ENCODE measurements at places on chromosomes 6 and 20.
A peak's percentile ranks its signal among the peaks of the same experiment; 100 is the strongest.

DNA sequence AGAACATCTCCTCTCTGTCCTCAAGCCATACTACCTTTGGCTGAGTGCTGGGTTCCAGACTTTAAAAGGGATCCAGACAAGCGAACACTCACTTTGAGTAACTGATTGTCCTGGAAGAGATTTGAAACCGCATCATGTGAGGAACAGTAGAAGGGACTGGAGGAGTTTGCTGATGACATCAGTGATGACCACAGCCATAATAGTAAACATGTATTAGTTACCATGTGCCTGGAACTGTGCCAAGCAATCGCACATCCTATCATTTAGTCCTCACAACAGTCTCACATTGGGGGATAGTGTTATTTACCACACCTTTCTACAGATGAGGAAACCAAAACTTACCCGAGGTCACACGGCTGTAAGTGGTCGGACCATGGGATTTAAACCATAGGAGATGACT is 39.8 kb downstream of the ARMC2 start:
- H3K27me3 ChIP-seq, result no peaks in the 10 kb centered on the region

DNA sequence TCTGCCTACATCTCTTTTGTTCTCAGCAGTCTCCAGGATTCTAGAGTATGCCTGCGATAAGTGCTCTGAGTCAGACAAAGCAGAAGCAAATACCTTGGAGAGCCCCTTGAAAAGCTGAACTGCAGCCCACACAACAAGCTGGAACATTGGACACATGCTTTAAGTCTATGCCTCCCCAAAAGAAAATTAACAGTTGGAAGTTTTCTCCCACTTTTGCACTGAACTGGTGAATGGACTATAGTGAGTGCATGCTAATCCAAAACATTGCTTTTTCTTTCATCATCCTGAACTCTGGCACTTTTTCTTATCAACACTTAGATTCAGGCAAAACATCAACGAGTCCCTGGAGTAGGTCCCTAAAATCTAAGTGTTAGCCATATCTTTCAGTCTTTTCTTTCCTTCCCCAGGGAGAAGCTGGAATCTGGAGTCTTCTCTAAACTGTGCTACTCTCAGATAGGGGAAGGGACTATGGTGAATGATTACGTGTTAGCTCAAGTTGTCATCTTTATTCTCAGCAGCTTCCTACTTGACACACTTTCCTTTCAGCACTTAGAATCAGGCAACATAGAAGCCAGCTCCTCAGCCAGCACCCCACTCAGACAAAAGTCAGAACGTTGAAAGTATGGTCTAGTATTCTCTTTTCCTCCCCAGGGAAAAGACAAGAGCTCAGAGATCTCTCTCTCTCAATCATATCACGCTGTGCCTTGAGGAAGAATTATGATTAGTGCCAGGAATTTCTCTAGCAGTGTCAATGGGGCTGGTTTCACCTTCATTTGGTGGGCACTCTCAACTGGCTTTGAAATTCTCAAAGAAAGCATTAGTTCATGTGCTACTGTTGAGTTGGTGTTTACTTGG is 811.0 kb upstream of the GJE1 start:
- no peak overlapping the region for H3K4me3 ChIP-seq
- DNase-seq, result no peak
- no peaks in the 10 kb centered on the region for H3K27me3 ChIP-seq

- H3K4me1 ChIP-seq, result no peaks in the 10 kb centered on the region
- no peak overlapping the region for H3K27ac ChIP-seq
- H3K4me3 ChIP-seq, result no peak overlapping the region
- H3K36me3 ChIP-seq, result no peaks in the 10 kb centered on the region
- peaks cover 9% of the 10 kb centered on the region for H3K27me3 ChIP-seq
- DNase-seq, result no peak
Observed at GRCh38 chr6:70874181-70874913, 82.5 kb downstream of the B3GAT2 start.

- no peak overlapping the region for H3K27ac ChIP-seq
- H3K36me3 ChIP-seq, result no peaks in the 10 kb centered on the region
- H3K27me3 ChIP-seq, result peaks cover 7% of the 10 kb centered on the region
- H3K4me3 ChIP-seq, result no peak overlapping the region
- H3K4me1 ChIP-seq, result peaks cover 2% of the 10 kb centered on the region
Observed at GRCh38 chr20:34189572-34190163, 51.6 kb upstream of the ASIP start.

DNA sequence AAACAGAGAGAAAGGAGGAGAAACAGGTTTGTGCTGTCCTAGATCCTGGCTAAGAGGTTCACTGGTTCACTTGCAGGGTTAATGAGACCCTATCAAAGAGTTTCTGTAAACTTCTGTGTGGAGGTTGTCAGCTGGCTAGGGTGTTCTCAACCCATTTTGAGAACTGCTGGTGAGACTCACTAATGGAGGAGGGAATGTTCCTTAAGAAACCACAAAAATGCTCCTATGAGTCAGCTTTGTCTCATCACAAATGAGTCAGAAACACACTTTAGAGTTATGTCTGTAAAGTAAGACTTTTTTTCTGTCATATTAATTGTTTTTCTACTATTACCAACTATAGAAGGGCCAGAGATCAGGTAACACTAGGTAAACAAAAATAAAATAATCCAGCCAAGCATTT is 884.4 kb downstream of the PHF3 start:
- H3K36me3 ChIP-seq, result no peaks in the 10 kb centered on the region
- H3K27me3 ChIP-seq, result no peaks in the 10 kb centered on the region
- DNase-seq, result no peak

DNA sequence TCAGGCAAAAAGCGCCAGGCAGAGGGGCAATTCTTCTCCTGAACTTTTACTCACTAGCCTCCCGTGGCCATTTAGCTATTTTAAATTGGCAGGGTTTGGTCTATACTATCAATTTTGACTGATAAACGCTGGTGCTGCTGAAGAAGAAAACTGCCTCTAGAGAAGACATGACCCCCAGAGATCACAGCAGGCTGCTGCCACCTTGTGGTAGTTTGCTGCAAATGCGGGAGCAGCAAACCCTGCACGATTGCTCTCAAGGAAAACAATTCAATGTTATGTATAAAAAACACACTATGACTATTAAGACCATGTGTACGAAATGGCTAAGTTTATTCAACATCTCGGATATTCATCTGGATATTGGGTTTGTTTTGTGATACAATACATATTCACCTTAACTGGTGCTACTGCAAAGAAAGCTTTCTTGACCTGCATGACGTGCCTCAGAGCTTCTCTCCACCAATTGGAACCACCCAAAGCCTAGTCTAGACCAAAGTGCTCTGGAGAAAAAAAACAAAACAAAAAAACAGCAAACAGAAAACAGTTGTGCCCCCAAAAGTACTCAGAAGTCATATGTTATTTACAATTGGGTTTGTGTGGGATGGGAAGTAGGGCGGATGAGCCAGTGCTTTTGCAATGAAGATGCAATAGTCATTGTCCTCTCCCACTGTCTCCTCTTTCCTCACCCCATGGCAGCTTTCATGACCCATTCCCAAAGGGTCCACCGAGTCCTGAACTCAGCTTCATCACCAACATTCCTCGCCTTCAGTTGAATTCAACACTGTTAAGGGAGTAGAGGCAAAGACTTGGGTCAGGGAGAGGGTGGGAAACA is 19.6 kb upstream of the IL17F start:
- no peak overlapping the region for H3K4me3 ChIP-seq
- H3K4me1 ChIP-seq, result peaks cover 12% of the 10 kb centered on the region
- peak overlapping the region; percentile 31 for H3K27ac ChIP-seq
- no peaks in the 10 kb centered on the region for H3K27me3 ChIP-seq
- H3K36me3 ChIP-seq, result peaks cover 71% of the 10 kb centered on the region

DNA sequence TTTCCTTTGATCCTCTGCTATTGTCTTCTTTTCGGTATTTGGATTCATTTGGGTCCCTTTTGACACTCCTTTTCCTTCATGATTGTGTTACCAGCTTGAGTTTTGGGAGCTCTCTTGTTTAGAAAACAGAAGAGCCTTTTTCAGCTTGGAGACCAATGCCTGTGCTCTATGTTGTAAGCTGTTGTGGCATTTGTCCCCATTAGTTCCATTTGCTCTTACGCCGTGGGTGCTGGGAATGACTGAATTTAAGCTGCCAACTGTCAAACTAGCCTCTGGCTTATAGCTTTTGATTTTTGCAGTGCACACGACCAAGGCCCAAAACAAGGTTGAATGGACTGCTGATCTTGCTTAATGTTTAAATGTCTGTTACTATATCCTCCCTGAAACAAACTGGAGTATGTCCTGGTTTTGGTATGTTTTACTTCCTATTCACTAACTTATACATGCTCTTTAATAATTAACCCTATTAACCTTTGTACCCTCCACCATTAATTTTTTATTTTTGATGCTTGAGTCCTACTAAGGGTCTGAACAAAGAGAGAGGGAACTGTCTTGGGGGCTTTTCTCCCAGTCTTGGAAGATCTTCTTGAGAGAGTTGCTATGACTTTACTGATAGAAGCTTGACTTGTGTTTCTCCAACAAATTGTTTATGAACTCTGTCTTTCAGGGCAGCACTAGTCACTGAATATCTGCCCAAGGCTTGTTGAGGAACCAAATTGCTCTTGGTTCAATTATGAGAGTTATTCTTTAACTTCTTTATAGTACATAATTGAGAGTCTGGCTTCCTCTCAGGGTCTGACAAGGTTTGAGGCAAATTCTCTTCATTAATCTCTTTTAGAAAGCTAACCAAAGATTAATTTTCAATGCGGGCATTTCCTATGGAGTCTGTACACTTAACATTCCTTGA is 100.3 kb upstream of the SIRPG start:
- H3K4me1 ChIP-seq, result peaks cover 7% of the 10 kb centered on the region
- no peak overlapping the region for H3K27ac ChIP-seq
- H3K4me3 ChIP-seq, result no peak overlapping the region
- H3K27me3 ChIP-seq, result no peaks in the 10 kb centered on the region

- peaks cover 23% of the 10 kb centered on the region for H3K27me3 ChIP-seq
- no peaks in the 10 kb centered on the region for H3K36me3 ChIP-seq
- H3K4me1 ChIP-seq, result no peaks in the 10 kb centered on the region
Observed at GRCh38 chr20:2022163-2022562, 28.3 kb upstream of the PDYN start.

GRCh38 chr6:90249034-90249433 is 47.6 kb downstream of the BACH2 start:
- peak; percentile 66 for DNase-seq
- H3K4me1 ChIP-seq, result peaks cover 82% of the 10 kb centered on the region
- H3K27me3 ChIP-seq, result no peaks in the 10 kb centered on the region
- H3K4me3 ChIP-seq, result peak overlapping the region; percentile 51

DNA sequence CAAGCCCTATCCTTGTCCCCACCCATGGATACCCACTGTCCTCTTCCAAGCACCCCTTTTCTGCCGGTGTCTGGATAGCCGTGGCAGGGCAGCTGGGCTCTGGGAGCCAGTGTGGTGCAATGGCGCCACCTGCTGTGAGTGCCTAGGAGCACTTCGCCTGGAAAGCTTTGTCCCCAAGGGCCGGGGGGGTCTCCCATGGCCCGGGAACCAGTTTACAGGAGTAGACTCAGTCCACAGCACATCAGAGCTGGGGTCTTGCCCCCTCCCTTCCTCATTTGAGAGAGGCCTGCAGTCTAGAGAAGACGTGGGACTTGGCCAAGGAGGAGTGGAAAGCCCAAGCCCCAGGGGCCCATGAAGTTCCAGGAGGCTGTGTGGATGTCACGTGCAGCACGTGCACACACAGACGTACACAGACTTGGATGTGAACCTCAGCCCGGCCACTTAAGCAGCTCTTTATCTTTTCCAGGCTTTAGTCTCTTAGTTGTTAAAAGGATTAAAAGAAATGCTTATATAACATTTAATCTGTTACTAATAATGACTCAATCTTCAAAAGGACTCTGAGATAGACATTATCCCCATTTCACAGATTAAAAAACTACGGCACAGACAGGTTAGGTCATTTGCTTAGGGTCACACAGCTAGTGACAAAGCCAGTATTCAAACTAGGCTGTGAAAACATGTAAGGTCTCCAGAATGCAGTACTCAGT is 40.9 kb upstream of the CDH22 start:
- peak; percentile 64 for DNase-seq
- H3K27me3 ChIP-seq, result no peaks in the 10 kb centered on the region
- H3K36me3 ChIP-seq, result peaks cover 18% of the 10 kb centered on the region
- H3K4me1 ChIP-seq, result peaks cover 17% of the 10 kb centered on the region

- no peaks in the 10 kb centered on the region for H3K27me3 ChIP-seq
- peaks cover 62% of the 10 kb centered on the region for H3K4me1 ChIP-seq
- peak overlapping the region; percentile 71 for H3K4me3 ChIP-seq
- peak overlapping the region; percentile 86 for H3K27ac ChIP-seq
- no peaks in the 10 kb centered on the region for H3K36me3 ChIP-seq
Observed at GRCh38 chr6:25366903-25367545, 87.8 kb downstream of the CARMIL1 start.

DNA sequence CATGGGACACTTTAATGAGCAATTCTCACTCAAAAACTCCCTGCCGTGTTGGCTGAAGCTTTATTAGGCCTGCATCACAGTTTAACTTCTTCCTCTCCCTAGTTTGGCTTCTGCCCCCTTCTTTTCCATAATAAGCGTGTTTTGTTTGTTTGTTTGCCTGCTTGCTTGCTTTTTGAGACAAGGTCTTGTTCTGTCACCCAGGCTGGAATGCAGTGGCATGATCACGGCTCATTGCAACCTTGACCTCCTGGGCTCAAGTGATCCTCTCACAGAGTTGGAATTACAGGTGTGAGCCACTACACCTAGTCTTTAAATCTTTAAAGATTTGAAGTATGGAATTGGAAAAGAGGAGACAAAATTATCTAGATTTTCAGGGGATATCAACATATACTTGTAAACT is 25.4 kb upstream of the DNAAF9 start:
- DNase-seq, result no peak
- H3K36me3 ChIP-seq, result no peaks in the 10 kb centered on the region
- H3K4me3 ChIP-seq, result no peak overlapping the region
- H3K27ac ChIP-seq, result no peak overlapping the region
- H3K4me1 ChIP-seq, result no peaks in the 10 kb centered on the region

GRCh38 chr6:106215608-106216007 is 110.0 kb downstream of the ATG5 start:
- peaks cover 9% of the 10 kb centered on the region for H3K36me3 ChIP-seq
- no peak overlapping the region for H3K27ac ChIP-seq
- peaks cover 14% of the 10 kb centered on the region for H3K4me1 ChIP-seq
- H3K27me3 ChIP-seq, result no peaks in the 10 kb centered on the region
- no peak overlapping the region for H3K4me3 ChIP-seq
- DNase-seq, result no peak

GRCh38 chr6:84967389-84967788 is 203.0 kb upstream of the TBX18 start:
- no peaks in the 10 kb centered on the region for H3K4me1 ChIP-seq
- H3K27me3 ChIP-seq, result no peaks in the 10 kb centered on the region
- DNase-seq, result no peak
- H3K36me3 ChIP-seq, result no peaks in the 10 kb centered on the region

DNA sequence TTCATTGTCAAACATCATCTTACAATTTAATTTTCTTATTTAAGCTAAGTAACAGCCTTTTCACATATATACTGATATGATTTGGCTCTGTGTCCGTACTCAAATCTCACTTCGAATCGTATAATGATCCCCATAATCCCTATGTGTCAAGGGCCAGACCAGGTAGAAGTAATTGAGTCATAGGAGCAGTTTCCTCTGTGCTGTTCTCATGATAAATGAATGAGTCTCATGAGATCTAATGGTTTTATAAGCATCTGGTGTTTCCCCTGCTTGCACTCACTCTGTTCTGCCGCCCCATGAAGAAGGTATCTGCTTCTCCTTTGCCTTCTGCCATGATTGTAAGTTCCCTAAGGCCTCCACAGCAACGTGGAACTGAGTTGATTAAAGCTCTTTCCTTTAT is 25.1 kb upstream of the CMTR1 start:
- no peaks in the 10 kb centered on the region for H3K4me1 ChIP-seq
- no peaks in the 10 kb centered on the region for H3K36me3 ChIP-seq
- DNase-seq, result no peak
- no peak overlapping the region for H3K27ac ChIP-seq
- H3K27me3 ChIP-seq, result peaks cover 7% of the 10 kb centered on the region
- no peak overlapping the region for H3K4me3 ChIP-seq

Measured in activated CD8-positive, alpha-beta T cell treated with anti-CD3 and anti-CD28 coated beads for 36 hours (primary cell).